Brain (organoid and tissue), 16 donors: ENCODE measurements at places on chromosomes 7 and 10. TPM values are rescaled to one million over a fixed set of nuclear protein-coding genes. Genes with fewer than 3 reads are reported as not detected.

GRCh38 chr7:30148951-30149459 is 14.2 kb downstream of the MTURN start:
- DNase-seq, result no peak

The OR6V1 gene
- polyA plus RNA-seq, result not detected

DNA sequence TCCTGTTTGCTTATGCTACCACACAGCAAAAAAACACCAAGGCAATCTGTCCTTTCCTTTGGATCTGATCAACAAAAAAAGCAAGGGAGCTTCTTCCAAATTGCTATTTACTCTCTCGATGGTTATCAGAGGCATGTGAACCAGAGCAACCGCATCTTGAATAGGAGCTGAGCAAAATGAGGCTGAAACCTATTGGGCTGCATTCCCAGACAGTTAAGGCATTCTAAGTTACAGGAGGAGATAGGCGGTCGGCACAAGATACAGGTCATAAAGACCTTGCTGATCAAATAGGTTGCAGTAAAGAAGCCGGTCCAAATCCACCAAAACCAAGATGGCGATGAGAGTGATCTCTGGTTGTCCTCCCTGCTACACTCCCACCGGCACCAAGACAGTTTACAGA is 76.8 kb upstream of the FRMD4A start:
- no peak for DNase-seq

The CC2D2B gene
- polyA plus RNA-seq, result not detected

GRCh38 chr10:108801775-108802517 is 1121.4 kb downstream of the XPNPEP1 start:
- DNase-seq, result no peak

The CYP2C19 gene
- polyA plus RNA-seq, result not detected

DNA sequence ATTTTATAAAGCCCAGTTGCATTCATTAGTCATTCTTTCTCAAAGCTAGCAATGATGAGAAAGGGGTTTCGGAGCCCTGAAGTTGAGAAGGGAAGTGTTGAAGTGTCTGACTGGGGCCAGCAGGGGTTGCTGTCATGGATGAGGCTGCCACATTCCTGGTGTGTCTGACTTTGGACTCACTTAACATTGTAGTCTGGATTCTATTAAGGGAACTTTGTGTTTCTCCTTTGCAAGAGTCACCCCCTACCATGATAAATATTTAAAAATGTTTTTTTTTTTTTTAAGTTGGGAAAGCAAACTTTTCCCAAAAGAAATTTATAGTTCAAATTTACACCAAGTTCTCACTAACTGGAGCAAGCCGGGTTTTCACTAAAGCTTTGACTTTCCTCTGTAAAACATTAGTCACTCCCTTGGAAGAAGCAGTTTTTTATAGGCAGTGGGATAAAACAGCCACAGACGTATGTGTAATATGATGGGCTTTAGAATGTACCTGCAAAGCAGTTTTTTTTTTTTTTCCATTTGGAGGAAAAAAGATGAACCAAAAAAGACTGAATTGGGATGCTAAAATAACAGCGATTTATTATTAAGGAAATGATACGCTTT is 243.6 kb downstream of the TWIST1 start:
- DNase-seq, result no peak

- DNase-seq, result no peak
Measured at GRCh38 chr7:47678641-47679380, 96.9 kb upstream of the TNS3 start.

The NODAL gene
- 1.3 TPM for polyA plus RNA-seq

The KCND2 gene
- polyA plus RNA-seq, result 0.87 TPM

The SFTPA2 gene
- polyA plus RNA-seq, result 0.29 TPM

GRCh38 chr10:96077156-96077555 is 33.8 kb downstream of the CCNJ start:
- DNase-seq, result no peak

GRCh38 chr10:49629431-49629881 is 15.6 kb downstream of the CHAT start:
- peak; percentile 41 for DNase-seq

DNA sequence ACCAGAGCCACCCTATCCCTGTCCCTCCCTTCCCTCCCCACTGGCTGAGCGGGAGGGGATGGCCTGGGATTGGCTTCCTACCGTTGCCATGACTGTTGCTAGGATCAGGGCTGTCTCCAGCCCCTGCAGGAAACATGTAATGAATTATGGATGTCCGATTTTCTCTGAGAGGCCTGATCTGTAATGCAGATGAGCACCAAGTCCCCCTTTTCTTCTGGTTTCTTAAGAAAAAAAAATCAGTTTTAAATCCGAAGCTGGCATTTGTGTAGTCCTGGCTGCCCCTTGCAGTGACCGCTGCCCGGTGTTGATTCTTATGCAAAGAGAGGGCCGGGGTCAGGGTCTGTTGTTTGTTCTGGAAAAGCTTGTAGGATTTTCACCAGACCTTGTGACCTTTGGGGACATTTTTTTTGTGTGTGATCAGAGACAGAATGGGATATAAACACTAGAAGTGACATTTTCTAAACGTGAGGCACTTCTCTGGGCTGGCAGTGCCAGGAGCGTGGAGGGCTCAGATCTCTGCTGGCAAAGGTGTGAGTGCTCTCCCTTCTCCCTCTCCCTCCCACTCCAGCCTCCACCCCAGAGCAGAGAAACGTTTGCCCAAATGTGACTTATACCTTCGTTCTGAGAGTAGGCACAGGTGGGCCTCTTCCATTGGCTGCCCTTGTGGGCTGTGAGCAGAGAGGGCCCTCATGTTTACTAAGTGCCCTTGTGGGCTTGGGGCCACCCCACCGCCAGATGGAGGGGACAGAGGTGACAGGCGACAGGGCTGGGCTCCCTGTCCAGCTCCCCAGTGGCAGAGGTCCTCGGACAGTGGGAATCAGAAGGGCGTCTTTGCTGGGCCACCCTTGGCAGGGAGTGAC is 127.5 kb downstream of the DNAJB6 start:
- DNase-seq, result peak; percentile 96

DNA sequence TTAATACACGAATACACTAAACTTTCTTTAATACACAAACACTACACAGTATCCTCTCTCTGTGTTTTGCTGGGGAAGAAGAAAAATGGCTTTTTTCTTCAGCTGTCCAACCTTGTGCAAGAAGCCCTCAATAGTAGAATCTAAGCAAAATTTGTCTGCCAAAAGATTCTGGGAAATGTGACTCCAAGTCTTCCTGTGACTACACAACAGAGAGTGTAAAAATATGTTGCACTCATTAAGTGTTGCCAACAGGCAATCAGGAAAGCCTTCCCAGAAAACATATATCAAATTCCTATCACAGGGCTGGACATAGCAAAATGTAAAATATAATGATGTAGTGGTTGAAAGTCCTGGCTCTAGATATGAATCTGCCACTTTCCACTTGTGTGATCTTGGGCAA is 825.1 kb upstream of the ZWINT start:
- DNase-seq, result no peak

DNA sequence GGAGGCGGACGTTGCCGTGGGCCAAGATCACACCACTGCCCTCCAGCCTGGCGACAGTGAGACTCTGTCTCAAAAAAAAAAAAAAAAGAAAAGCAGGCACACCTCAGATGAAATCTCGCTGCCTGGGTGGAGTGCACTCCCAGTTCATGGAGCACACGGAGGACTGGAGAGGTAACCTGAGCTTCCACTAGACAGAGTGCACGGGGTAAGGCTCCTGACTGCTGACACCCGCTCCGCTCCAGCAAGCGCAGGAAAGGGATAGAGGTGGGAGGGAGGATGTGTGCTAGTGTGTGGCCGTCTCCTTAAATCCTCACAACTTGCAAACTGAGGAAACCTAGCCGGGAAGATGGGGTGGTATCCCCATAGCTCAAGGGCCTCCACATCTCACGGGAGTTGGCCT is 50.8 kb downstream of the FAM53B start:
- DNase-seq, result no peak

The PWWP2B gene
- 16.0 TPM for polyA plus RNA-seq

DNA sequence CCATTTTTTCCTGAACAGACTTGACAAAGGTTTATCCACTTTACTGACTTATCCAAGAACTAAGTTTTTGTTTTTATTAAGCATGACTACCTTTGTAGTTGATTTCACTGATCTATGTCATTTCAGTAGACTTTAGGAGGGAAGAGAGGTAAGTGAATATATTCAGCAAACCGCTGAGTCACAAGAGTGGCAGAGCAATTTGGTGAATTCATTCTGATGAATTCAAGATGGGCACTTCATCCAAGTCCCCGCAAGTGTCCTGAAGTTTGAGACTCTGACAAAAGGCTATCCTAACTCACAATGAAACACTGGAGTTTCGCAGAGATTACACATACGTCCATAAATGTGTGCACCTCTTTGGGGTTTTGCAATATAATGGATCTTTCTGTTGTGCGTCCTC is 102.3 kb upstream of the RHEB start:
- DNase-seq, result no peak

- DNase-seq, result peak; percentile 5
Measured at GRCh38 chr7:72492461-72493065, 80.4 kb upstream of the CALN1 start.

The MACC1 gene
- not detected for polyA plus RNA-seq

The AQP1 gene
- polyA plus RNA-seq, result 144 TPM

- no peak for DNase-seq
Measured at GRCh38 chr7:159136846-159137245, 7.8 kb downstream of the VIPR2 start.

DNA sequence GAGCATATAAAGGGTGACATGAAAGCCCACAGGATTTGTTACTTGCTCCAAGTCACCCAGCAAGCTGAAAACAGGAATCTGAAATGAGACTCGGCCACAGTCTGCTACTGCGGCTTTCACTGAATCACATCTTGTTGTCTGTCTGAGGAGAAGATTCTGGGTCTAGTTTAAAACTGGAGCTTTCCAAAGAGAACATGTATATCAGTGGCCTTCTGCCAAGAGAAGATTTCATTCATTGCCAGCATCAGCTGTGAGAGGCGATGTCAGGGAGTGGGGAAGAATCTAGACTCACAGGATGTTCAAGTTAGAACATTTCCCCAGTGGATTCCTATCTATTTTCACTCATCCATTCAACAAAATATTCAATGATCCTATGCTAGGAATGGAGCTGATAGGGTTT is 122.8 kb downstream of the GALNT17 start:
- DNase-seq, result no peak

The STEAP4 gene
- polyA plus RNA-seq, result 0.19 TPM

- no peak for DNase-seq
Measured at GRCh38 chr10:24344279-24344678, 135.3 kb downstream of the KIAA1217 start.

The C10orf67 gene
- polyA plus RNA-seq, result 0.27 TPM

DNA sequence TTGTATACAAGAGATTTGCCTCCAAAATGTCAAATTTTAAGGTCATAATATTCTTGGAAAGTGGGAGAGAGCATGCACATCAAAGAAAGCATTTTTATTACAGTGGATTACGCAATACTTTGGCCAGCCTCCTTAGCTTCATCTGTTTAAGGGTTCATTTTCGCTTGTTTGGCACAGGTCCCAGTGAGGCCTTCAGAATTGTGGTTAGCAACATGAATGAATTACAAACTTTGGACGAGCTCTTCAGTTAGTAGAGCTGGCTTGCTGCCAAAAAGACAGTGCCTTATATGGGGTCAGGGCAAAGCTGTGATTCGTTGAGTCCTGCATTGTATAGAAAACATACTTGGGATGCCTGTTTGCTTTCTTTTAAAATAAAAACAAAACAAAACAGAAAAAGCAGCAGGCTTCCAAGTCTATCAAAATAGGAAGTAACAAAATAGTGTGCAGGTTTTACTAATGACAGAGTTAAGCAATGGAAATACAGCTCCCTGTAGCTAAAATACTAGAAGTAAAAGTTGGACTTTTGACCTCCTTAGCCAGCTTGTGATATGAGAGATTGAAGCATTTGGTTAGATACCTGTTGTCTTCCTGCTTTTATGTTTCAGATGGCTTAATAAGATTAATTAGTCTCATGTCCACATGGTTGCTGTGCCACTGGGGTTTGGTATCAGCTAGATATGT is 190.8 kb downstream of the MLLT10 start:
- DNase-seq, result peak; percentile 96

DNA sequence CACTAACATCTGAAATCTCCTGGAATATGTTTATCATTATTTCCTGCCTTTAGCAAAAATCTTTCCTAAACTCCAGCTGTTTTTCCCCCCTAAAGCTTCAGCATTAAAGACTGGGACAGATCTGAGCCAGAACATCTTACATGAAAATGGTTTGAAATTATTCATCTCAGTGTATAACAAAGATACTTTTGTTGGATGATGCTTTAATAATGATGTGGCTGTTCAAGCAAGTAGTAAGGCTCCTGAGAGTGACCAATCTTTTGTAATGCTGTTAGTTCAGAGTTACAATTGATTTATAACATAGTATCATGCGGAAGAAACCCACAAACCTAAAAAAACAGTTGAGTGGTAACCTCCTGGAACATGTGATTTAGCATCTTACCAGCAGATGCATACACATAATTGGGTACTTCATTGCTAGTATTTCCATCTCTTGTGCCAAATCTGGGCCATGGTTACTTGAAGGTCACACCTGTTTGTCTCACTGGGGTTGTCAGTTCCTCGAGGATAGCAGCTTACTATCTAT is 1.5 kb downstream of the BZW2 start:
- peak; percentile 37 for DNase-seq

DNA sequence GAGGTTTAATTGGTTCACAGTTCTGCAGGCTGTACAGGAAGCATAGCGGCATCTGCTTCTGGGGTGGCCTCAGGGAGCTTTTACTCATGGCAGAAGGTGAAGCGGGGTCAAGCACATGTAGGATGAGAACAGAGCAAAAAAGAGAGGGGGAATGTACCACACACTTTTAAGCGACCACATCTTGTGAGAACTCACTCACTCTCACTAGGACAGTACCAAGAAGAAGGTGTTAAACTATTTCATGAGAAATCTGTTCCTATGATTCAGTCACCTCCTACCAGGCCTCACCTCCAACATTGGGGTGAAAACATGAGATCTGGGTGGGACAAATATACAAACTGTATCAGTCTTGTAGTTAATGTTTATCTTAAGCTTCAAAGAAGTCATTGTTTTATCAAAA is 174.7 kb downstream of the GNAI1 start:
- DNase-seq, result no peak

DNA sequence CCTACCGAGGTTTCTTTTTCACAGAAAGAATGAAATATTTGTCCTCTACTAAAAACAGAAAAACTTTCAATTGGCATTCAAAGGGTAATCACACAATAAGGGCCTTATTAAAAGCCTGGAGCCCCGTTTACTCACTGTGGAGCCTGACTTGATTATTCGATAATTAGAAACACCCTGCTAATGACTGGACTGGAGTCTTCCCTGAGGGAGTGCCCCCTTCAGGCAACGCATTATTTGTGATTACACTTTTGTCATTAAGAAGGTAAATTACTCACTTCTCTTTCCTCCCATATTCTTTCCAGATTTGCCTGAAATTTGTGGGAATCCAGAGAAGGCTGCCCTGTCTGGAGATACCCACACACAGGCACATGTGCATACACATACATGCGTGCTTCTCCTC is 444.2 kb upstream of the NPVF start:
- peak; percentile 25 for DNase-seq

GRCh38 chr7:151051108-151051507 is 2.8 kb downstream of the ASIC3 start:
- peak; percentile 69 for DNase-seq

The STK31 gene
- not detected for polyA plus RNA-seq

GRCh38 chr10:13239923-13240322 is 5.7 kb upstream of the UCMA start:
- DNase-seq, result no peak
